ENCODE measurements at places on chromosomes 5 and 9. TPM values are rescaled to one million over a fixed set of nuclear protein-coding genes. Genes with fewer than 3 reads are reported as not detected.

- no peaks in the 10 kb centered on the region for H3K4me1 ChIP-seq
- no peak for DNase-seq
- no peaks in the 10 kb centered on the region for H3K27me3 ChIP-seq
- H3K36me3 ChIP-seq = no peaks in the 10 kb centered on the region
Measured at GRCh38 chr5:91976451-91976850, 593.3 kb upstream of the ARRDC3 start.

- H3K4me3 ChIP-seq = no peak overlapping the region
- no peaks in the 10 kb centered on the region for H3K4me1 ChIP-seq
- H3K27me3 ChIP-seq = no peaks in the 10 kb centered on the region
- no peaks in the 10 kb centered on the region for H3K36me3 ChIP-seq
- no peak overlapping the region for H3K27ac ChIP-seq
Measured at GRCh38 chr5:117262572-117263131, 688.0 kb upstream of the SEMA6A start.

GRCh38 chr5:36629729-36630128, 23.3 kb downstream of the SLC1A3 start:
- no peak overlapping the region for H3K4me3 ChIP-seq
- H3K4me1 ChIP-seq = peaks cover 70% of the 10 kb centered on the region
- DNase-seq = no peak
- no peaks in the 10 kb centered on the region for H3K27me3 ChIP-seq
- H3K27ac ChIP-seq = peak overlapping the region; percentile 38

- no peak for DNase-seq
- H3K27me3 ChIP-seq = peaks cover 26% of the 10 kb centered on the region
- H3K27ac ChIP-seq = no peak overlapping the region
- no peak overlapping the region for H3K4me3 ChIP-seq
- H3K4me1 ChIP-seq = no peaks in the 10 kb centered on the region
Measured at GRCh38 chr5:179403426-179404147, 58.3 kb upstream of the ADAMTS2 start.

DNA sequence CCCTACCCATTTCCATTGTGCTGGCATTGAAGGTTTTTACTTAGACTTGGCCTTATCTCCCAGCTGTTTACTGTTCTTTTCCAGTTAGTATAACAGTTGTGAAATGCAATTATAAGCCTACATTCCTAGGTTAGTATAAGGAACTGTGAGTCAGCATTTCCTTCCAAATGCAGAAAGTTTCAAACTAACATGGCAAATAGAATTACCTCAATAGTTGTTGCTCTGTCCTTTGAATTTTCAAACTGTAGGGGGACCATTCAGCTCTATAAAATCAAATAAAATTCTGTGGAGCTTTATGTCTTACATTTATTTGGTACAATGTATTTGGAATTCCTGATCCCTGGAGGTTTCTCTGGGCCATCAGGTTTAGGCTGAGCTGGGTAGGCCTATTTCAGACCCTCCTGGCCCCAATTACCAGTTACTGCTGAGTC, 47.2 kb downstream of the ARHGEF28 start:
- no peak overlapping the region for H3K4me3 ChIP-seq
- peaks cover 9% of the 10 kb centered on the region for H3K4me1 ChIP-seq
- no peak for DNase-seq

DNA sequence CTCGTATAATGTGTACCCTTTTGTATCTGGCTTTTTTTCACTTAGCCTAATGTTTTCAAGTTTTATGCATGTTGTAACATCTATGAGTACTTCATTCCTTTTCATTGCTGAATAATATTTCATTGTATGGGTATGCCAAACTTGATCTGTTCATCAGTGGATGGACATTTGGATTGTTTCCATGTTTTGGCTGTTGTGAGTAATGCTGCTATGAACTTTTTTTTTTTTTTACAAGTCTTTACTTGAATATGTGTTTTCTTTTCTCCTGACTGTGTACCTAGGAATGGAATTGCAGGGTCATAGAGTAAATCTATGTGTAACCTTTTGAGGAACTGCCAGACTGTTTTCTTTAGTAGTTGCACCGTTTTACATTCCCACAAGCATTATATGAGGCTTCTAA, 52.4 kb downstream of the MTREX start:
- peaks cover 52% of the 10 kb centered on the region for H3K36me3 ChIP-seq
- no peaks in the 10 kb centered on the region for H3K4me1 ChIP-seq
- DNase-seq = no peak
- H3K27me3 ChIP-seq = no peaks in the 10 kb centered on the region
- H3K27ac ChIP-seq = no peak overlapping the region

DNA sequence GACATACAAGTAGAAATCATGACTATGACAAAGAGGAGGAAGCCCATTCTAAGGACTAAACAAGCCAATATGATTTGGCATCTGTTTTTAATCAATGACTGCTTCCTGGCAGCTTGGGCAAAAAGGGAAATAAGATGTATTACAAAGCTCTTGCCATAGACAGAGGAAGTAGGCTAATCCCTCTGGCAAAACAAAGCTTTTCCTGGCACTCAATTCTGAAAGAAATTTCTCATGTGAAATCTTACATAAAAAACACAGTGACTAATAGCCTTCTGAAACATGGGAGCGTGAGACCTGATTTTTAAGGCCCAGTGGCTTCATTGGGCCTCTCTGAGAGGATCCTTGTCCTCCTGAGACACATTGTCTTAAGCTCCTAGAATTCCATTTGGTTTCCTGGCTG, 93.6 kb downstream of the COL23A1 start:
- H3K4me3 ChIP-seq = no peak overlapping the region
- no peaks in the 10 kb centered on the region for H3K4me1 ChIP-seq
- no peaks in the 10 kb centered on the region for H3K27me3 ChIP-seq
- no peak overlapping the region for H3K27ac ChIP-seq
- no peaks in the 10 kb centered on the region for H3K36me3 ChIP-seq
- no peak for DNase-seq

DNA sequence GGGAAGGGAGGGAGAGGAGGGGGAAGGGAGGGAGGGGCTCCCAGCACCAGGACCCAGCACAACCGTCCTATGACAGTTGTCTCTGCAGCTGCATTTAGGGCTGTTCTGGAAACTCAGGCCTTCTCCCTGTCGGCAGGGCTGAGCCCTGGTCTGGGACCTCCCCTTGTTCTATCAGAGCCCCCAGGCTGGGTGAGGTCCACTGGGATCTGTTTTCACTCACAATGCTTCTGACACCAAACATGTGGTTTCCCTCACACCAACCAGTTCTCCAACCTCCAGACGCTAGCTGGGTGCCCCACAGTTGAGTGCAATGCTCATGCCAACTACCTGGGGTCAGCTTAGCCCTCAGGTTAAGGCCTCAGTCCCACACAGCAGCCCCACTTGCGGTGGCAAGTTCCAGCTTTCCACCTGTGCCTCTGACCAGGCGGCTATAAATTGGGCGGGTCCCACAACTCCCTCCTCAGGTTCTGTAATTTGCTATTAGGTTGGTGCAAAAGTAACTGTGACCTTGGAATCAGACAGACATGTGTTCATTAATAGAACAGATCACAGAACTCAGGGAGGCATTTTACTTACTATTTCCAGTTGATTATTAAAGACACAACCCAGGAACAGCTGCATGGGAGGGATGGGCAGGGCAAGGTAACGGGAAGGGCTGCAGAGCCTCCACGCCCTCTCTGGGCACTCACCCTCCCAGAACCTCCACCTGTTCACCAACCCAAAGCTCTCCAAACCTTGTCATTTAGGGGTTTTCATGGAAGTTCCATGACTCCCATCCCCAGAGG, 13.5 kb downstream of the ADAMTS2 start:
- no peaks in the 10 kb centered on the region for H3K4me1 ChIP-seq
- H3K36me3 ChIP-seq = no peaks in the 10 kb centered on the region
- no peak for DNase-seq
- H3K4me3 ChIP-seq = no peak overlapping the region
- no peak overlapping the region for H3K27ac ChIP-seq

GRCh38 chr5:22998774-22999173, 145.6 kb upstream of the CDH12 start:
- no peak overlapping the region for H3K4me3 ChIP-seq
- H3K36me3 ChIP-seq = no peaks in the 10 kb centered on the region
- no peaks in the 10 kb centered on the region for H3K4me1 ChIP-seq
- H3K27ac ChIP-seq = no peak overlapping the region

DNA sequence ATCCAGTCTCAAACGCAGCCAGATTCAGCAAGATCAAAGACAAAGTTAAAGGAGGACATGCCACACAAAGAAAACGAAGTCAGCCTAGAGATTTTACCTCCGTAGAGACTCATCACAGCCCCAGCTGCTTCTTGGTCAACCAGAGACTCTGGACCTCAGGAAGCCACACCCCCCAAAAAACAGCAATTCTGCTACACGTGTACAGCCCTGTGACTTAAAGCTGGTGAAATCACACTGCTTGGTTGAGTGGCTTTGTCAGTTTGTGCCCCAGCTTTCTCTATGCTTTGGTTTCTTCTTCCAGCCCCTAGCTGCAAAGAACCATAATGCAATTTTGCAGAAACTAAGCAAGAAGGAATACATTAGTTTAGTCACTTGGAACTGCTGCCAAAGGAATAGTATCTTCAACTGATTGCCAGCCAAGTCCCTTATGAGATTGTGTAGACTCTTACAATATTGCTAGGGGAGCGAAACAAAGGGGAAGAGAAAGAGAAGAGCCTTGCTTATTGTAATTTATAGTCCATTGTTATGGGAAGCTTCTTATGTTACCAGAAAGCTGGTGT, 158.8 kb upstream of the ZNF462 start:
- H3K4me1 ChIP-seq = peaks cover 21% of the 10 kb centered on the region
- no peaks in the 10 kb centered on the region for H3K36me3 ChIP-seq
- H3K27me3 ChIP-seq = no peaks in the 10 kb centered on the region
- DNase-seq = no peak
- H3K4me3 ChIP-seq = no peak overlapping the region

DNA sequence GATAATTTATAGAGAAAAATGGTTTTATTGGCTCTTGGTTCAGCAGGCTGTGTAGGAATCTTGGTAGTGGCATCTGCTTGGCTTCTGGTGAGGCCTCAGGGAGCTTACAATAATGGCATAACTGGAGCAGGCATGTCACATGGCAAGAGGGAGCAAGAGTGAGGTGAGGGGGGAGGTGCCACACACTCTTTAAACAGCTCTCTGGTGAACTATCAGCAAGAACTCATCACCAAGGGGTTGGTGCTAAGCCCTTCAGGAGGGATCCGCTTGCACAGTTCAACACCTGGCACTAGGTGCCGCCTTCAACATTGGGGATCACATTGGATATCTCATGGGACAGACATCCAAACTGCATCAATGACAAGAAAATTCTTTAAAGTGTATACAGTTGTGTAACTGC, 10.5 kb downstream of the GPBP1 start:
- no peak overlapping the region for H3K27ac ChIP-seq
- H3K4me3 ChIP-seq = no peak overlapping the region
- H3K4me1 ChIP-seq = peaks cover 100% of the 10 kb centered on the region
- no peak for DNase-seq
- peaks cover 9% of the 10 kb centered on the region for H3K36me3 ChIP-seq

DNA sequence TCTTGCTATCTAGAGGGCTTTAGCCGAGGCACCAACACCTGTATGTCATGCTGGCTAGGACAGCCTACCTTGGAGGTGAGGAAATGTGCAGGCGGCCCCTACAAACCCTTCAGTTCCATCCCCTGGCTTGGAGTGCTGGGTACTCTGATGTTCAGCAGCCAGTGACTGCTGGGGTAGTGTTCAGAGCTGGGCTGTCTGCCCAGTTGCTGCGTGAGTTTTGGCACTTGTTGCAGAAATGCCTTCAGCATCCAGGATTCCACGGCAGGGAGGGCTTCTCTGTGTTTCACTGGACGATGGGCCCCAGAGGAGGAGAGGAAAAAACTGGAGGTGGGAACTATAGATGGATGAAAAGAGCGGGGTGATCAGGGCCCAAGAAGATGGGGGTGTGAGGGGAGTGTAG, 10.4 kb downstream of the SWI5 start:
- H3K27me3 ChIP-seq = no peaks in the 10 kb centered on the region
- peaks cover 39% of the 10 kb centered on the region for H3K36me3 ChIP-seq
- H3K4me3 ChIP-seq = no peak overlapping the region
- peaks cover 9% of the 10 kb centered on the region for H3K4me1 ChIP-seq
- DNase-seq = peak; percentile 56

- peaks cover 76% of the 10 kb centered on the region for H3K4me1 ChIP-seq
- DNase-seq = peak; percentile 19
- no peaks in the 10 kb centered on the region for H3K36me3 ChIP-seq
- H3K27me3 ChIP-seq = peaks cover 34% of the 10 kb centered on the region
Measured at GRCh38 chr9:137317718-137318511, 15.8 kb upstream of the NRARP start.

GRCh38 chr9:116497095-116497890, 189.8 kb upstream of the TRIM32 start:
- no peak for DNase-seq
- no peak overlapping the region for H3K27ac ChIP-seq
- H3K4me1 ChIP-seq = peaks cover 8% of the 10 kb centered on the region

- H3K27me3 ChIP-seq = peaks cover 45% of the 10 kb centered on the region
- H3K4me3 ChIP-seq = no peak overlapping the region
- no peak overlapping the region for H3K27ac ChIP-seq
- H3K4me1 ChIP-seq = peaks cover 25% of the 10 kb centered on the region
Measured at GRCh38 chr5:141704782-141705297, 22.8 kb upstream of the ARAP3 start.

DNA sequence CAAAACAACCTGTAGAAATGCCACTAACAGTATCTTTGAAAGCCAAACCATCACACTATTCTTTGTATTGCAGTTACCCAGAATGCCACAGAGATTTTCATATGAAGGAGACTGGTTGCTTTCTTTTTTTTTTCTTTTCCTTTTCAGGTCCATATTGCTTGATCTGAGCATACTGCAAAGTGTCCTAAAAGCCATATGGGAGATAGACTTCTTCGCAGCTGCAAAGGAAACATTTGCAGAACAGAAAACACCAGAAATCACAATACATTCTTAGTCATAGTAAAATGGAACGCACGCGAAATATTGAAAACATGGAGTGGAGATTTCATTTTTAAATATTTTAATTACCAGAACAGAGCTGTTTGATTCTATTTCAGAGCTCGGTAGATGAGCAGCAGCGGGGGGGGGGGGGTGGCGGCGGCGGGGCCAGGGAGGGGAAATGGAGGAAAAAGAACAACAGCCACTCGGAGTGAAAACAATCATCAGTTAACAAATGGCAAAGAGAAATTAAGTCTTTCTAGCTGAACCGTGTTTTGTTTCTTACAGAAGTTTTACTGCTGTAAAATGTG, 284.1 kb downstream of the NFIB start:
- no peaks in the 10 kb centered on the region for H3K36me3 ChIP-seq
- peak overlapping the region; percentile 86 for H3K27ac ChIP-seq
- peaks cover 62% of the 10 kb centered on the region for H3K4me1 ChIP-seq
- DNase-seq = no peak

GRCh38 chr5:163339148-163339547, 98.2 kb upstream of the CCNG1 start:
- no peaks in the 10 kb centered on the region for H3K36me3 ChIP-seq
- no peaks in the 10 kb centered on the region for H3K27me3 ChIP-seq
- no peaks in the 10 kb centered on the region for H3K4me1 ChIP-seq
- no peak overlapping the region for H3K4me3 ChIP-seq
- H3K27ac ChIP-seq = no peak overlapping the region
- DNase-seq = no peak

The PFN3 gene
- total RNA-seq = not detected

The ANKRD20A1 gene
- total RNA-seq = 1.5 TPM

The SPINK1 gene
- 1.2 TPM for total RNA-seq

The OR1Q1 gene
- total RNA-seq = not detected

The ALDH1A1 gene
- 20.7 TPM for total RNA-seq

The SPAAR gene
- 6.5 TPM for total RNA-seq

The PLPP7 gene
- 120 TPM for total RNA-seq

The GLIPR2 gene
- 8.7 TPM for total RNA-seq

The CDKN2B gene
- 0.82 TPM for total RNA-seq

The SLCO4C1 gene
- total RNA-seq = 0.22 TPM

The ARID3C gene
- not detected for total RNA-seq

The NIPAL4 gene
- total RNA-seq = not detected

Data from left ventricle myocardium inferior (tissue), 1 donor.